ENCODE measurements at places on chromosomes 13 and 19.

- DNase-seq = no peak
These were observed 749 bp downstream of the GDF15 start for GRCh38 chr19:18386543-18387271.

DNA sequence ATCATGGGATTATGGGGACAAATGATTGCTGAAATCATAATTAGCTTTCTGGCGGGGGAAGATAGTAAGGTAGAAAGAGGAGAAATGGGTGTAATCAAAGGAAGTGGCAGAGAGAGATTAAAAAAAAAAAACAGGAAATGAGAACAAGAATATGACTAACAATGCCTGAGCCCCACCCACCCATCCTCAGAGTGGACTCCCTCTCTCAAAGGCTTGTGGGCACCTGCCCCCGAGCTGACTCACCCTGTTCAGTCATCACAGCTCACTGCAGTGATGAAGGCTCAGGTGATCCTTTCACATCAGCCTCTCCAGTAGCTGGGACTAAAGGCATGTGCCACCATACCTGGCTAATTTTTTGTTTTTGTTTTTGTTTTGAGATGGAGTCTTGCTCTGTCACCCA lies 26.4 kb upstream of the TPT1 start:
- DNase-seq = no peak

- no peak for DNase-seq
These were observed 2.9 kb upstream of the DCUN1D2 start for GRCh38 chr13:113493315-113493951.

- no peak for DNase-seq
These were observed 74.4 kb downstream of the FOXO1 start for GRCh38 chr13:40592035-40592434.

- no peak for DNase-seq
These were observed 45.6 kb upstream of the RAP2A start for GRCh38 chr13:97388373-97388772.

DNA sequence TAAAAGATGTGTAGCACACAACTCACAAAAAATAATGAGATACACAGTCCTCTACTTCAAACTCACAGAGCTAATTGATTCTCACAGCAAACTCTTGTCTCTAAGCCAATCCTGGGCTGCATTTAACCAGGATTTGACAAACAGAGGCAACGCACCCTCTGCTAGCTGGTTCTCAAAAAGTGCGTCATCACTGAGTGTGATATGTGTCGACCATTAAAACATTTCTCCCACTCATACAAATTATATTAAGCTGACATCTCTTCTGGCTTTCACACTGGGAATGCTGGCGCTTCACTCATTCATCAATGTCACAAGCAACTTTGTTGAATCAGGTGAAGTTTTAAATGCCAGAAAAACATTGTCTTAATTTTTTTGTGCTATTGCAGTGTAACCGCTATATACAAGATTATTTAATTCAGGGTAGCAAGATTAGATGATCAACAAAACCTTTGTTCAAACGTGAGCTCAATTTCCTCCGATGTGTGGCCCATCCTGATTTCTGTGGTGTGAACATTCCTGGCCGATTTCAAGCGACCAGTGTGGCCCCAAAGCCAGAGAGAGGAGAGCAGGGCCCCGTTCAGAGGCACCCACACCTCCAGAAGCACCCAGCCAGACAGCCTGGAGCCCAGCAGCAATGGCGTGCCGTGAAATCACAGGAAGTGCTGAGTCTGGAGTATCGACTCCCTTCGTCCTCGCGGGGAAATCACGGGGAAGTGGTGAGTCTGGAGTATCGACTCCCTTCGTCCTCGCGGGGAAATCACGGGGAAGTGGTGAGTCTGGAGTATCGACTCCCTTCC lies 49.4 kb downstream of the RASA3 start:
- no peak for DNase-seq

GRCh38 chr19:8320564-8321066 lies 560 bp downstream of the NDUFA7 start:
- no peak for DNase-seq

DNA sequence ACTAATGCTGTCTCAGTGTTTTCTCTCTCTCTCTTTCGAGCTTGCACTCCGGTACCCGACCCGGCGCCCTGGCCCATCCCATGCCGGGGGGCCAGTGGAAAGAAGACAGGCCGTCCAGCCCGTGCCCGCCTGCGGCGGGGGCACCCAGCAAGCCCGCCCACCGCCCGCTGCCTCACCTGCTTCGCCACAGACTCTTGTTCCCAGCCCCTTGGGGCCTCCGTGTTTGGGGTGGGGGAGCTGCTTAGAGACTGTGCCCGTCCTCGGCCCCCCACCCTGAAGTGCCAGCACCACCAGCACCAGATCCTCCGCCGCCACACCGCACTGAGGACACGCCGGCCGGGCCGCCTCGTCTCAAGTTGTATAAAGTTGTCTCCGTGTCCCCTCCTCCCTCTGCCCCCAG lies 2.4 kb downstream of the LENG9 start:
- no peak for DNase-seq

DNA sequence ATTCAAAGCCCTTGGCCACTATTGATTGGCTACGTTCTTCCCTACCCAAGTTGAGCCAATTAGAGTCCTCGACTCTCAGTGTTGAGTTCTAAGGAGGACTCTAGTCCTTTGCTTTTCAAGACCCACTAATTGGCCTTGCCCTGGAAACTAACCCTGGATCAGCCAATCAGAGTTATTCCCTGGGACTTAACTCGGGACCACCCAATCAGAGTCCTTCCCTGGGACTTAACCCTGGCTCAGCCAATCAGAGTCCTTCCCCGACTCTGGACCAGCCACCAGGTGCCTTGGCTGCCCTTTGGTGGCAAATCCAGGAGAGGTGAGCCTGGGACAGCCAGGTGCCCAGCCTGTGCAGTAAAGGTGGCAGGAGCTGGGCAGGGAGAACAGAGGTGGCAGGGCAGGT lies 28.7 kb downstream of the ATP8B3 start:
- no peak for DNase-seq

GRCh38 chr13:40063703-40064102 lies 408.2 kb downstream of the COG6 start:
- no peak for DNase-seq

- DNase-seq = peak; percentile 56
These were observed 405.9 kb downstream of the ZNF536 start for GRCh38 chr19:30778061-30778460.

DNA sequence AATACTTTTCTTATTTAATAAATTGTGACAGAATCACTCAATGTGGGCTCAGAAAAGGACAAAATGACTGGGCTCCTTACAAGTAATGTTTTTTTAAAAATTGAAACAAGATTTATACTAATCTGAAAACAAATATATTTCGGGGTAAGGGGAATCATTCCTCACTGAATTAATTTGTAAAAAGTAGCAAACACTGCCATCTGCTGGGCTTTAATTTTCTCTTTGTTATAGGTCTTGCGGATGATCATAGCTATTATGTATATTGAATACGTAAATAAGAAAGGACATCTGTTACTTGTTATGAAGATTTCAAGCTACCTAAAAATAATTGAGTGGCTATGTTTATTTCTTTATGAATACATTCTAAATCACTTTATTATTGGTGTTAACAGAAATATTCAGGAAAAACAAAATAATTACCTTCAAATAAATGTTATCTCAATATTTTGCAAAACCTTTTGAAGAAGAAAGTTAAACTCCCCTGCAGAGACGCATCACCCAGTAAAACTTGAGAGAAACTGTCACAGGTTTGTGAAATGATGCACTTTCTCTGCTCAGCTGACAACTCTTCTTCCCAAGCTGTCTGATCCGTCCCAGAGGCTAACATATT lies 17.8 kb upstream of the ENOX1 start:
- DNase-seq = no peak

- DNase-seq = no peak
These were observed 152.1 kb downstream of the POSTN start for GRCh38 chr13:37446503-37446902.

GRCh38 chr19:620166-620862 lies 13.0 kb downstream of the POLRMT start:
- DNase-seq = no peak

- no peak for DNase-seq
These were observed 738 bp downstream of the DMWD start for GRCh38 chr19:45791744-45792469.

DNA sequence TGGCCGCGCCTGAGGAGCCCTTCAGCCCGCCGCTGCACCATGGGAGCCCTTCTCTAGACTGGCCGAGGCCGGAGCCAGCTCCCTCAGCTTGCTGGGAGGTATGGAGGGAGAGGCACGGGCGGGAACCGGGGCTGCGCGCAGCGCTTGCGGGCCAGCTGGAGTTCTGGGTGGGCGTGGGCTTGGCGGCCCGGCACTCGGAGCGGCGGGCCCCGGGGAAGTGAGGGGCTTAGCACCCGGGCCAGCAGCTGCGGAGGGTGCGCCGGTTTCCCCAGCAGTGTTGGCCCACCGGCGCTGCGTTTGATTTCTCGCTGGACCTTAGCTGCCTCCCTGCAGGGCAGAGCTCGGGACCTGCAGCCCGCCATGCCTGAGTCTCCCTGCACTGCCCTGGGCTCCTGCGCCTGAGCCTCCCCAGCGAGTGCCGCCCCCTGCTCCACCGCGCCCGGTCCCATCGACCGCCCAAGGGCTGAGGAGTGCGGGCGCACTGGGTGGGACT lies 1890.0 kb upstream of the PCDH20 start:
- no peak for DNase-seq
